ENCODE measurements at places on chromosomes 5 and 9. TPM values are rescaled to one million over a fixed set of nuclear protein-coding genes. Genes with fewer than 3 reads are reported as not detected.

ZFP2 gene
- not detected for total RNA-seq

ZFYVE16 gene
- 11.7 TPM for total RNA-seq

SLC22A4 gene
- 2.2 TPM for total RNA-seq

SH3PXD2B gene
- total RNA-seq: 14.8 TPM

All from hair follicular keratinocyte (primary cell).